T-helper 17 cell (primary cell): ENCODE measurements at places on chromosomes 16 and 17.
A peak's percentile ranks its signal among the peaks of the same experiment; 100 is the strongest.

GRCh38 chr17:50220811-50221210 is 19.4 kb upstream of the COL1A1 start:
- DNase-seq, result no peak

- no peak for DNase-seq
These were observed 180.2 kb upstream of the TBX2 start for GRCh38 chr17:61219460-61219859.

- DNase-seq, result no peak
These were observed 21.8 kb downstream of the YPEL2 start for GRCh38 chr17:59353106-59353854.

DNA sequence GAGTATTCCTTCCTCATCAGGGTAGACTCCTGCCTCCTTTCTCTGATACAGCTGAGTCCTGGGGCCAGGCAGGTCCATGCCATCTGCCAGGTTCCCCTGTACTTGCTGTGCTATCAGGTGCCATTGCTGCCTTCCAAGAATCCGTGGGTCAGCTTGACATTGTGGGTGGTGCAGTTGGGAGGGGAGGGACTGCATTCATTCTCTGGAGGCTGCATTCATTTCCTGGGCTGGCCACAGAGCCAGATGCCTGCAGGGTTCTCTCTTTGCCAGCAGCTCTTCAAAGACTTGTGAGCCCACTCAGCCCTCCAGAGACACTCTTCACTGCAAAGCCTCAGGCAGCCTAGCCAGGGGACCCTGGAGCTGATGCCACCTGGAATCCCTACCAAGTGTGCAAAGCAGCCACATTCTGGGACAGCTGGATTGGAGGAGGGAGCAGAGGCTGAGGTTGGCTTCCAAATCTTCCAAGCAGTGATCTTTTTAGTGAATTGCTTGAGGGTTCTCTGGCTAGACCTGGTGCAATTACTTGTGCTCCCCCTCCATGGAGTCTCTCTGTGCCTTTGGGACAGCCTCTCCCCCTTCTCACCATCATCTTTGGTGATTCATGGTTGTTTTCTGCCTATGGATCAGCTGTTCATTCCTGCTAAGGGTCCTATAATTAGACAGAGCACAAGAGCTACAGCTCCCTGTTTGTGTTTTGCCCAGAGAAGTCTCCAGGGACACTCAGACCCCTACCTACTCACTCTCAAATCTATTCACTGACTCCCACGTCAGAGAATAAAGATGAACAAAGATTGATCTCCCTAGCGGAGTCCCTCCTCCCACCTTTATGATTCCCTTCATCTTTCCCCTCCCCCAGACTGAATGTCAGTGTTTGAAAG is 20.9 kb downstream of the ANKFN1 start:
- no peak for DNase-seq

DNA sequence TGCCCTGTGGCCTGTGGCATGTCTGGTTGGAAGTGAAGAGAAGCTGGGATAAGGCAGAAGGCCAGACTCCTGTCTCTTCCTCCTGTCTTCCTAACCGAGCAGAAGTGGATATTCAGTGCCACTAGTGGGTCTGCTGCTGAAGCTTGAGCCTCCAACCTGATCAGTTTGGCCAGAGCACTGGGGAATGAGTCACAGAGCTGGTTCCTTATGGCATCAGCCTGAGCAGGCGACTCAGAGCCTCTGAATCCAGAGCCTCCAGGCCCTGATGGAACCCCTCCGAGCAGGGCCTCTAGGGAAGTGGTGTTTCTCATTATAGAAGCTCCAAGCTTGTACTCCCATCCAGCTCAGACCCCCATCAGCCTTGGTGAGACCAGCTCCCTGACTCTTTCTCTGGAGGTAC is 2.0 kb downstream of the WSCD1 start:
- no peak for DNase-seq

DNA sequence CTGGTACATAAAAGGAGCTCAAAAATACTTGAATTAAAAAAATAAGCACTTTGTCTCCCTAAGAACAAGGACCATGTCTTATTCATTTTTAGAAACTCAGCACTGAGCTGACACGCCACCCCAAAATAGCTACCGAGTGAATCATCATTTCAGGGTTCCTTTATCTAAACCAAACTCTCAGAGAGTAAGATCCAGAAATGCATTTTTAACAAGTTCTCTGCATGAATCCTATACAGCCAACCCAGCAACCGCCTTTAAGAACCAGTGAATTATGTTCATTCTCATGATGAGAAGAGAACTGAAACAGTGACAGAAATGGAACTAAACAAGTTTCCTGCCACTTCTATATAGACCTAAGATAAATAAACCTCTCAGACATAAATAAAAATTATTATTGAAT is 8.7 kb downstream of the C16orf87 start:
- no peak for DNase-seq

DNA sequence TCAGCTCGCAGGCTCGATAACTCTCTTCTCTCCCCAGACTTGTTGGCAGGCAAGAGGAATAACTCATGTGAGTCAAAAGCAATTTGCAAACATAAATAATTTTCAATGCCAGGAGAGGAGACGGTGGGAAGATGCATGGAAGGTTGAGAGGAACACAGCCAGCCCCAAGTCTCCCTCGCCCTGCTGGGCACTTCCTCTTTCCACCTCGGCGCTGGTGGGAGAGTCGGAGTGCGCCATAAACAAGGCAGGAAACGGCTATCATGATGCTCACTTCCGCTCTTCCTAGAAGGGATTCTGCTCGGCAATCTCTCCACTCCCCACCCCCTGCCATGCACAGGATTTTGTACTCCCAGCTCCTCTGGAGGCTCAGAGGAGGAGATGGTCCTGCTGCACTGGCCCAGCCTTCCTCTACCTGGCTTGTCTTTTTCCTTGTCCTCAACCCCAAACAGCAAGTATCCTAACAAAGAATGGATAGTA is 13.0 kb downstream of the CBX4 start:
- DNase-seq, result no peak

GRCh38 chr16:83878838-83879237 is 20.1 kb upstream of the MLYCD start:
- DNase-seq, result no peak

GRCh38 chr17:3913531-3914311 is 2.5 kb downstream of the P2RX1 start:
- DNase-seq, result peak; percentile 67

GRCh38 chr17:49587366-49588073 is 11.8 kb downstream of the NXPH3 start:
- no peak for DNase-seq
